ENCODE measurements at places on chromosomes 1 and 21.

- peak; percentile 74 for DNase-seq
Measured at GRCh38 chr1:207885129-207886032, 25.5 kb downstream of the CD34 start.

GRCh38 chr1:222777977-222778376, 36.9 kb upstream of the DISP1 start:
- no peak for DNase-seq

DNA sequence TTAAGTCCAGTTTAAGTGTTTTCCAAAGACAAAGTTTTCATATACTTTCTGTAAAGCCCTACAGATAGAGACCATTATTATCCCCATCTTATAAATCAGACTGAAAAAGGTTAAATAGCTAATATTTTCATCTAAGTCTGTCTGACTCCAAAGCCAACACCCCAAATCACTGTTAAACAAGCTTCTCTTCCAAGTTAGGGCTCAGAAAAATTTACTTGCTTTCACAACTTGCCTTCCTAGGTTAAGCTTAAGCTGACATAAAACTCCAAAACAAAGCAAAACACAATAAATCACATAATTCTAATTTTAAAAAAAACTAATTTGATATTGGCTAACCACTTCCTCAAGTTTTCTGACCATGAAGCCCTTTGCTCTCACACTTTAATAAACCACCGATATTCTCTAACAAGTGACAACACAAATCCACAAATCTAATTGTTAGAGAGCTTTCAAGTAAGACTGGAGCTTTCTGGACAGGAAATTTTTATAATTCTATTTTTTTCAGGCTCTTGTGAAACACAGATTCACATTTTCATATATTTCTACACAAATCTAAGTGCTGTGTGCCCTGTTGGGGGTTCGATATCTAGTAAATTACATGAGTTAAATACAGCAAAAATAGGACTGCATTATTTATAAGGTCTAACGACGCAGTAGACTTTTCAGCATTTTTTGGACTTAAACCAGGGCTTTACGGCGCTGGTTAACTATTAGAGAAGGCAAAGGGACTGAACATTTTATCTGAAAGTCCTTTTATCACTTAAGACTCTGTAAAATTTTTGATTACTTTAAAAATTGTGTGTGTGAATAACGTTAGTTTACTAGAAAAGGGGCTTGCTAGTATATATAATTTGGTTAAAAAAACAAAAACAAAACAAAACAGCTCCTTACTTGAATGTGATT, 2.1 kb downstream of the GNG12 start:
- no peak for DNase-seq

- DNase-seq, result no peak
Measured at GRCh38 chr1:65146908-65147423, 1.0 kb upstream of the AK4 start.

DNA sequence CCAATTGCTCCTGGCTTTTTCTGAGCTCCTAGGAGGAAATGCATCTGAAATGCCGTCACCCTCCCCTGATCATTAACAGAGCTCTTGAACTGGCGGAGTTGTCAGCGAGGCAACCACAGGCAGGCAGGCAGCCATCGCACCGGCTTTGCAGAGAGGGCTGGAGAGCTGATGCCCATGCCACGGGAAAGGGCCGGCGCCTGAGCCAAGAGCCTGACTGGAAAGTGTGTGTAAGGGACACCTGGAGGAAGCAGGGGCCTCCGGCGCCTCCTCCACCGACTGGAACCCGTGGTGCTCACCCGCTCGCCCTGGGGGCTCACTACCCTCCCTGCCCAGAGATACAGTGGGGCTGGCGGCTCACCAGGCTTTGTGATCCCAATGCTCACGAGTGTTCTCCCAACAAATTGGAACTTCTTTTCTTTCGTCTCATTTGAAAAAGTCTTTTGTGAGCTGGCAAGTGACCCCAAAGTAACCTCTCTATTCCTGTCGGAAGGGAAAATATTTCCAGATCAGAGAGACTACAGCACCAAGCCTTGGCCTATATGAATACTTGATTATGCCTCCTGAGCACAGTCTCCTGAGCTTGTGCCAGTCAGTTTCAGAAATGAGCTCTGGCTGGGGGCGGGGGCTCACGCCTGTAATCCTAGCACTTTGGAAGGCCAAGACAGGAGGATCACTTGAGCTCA, 97.7 kb upstream of the SLC25A33 start:
- no peak for DNase-seq

- no peak for DNase-seq
Measured at GRCh38 chr1:12191242-12192032, 24.6 kb downstream of the TNFRSF1B start.

GRCh38 chr1:79124756-79125155, 118.2 kb upstream of the ADGRL4 start:
- no peak for DNase-seq

DNA sequence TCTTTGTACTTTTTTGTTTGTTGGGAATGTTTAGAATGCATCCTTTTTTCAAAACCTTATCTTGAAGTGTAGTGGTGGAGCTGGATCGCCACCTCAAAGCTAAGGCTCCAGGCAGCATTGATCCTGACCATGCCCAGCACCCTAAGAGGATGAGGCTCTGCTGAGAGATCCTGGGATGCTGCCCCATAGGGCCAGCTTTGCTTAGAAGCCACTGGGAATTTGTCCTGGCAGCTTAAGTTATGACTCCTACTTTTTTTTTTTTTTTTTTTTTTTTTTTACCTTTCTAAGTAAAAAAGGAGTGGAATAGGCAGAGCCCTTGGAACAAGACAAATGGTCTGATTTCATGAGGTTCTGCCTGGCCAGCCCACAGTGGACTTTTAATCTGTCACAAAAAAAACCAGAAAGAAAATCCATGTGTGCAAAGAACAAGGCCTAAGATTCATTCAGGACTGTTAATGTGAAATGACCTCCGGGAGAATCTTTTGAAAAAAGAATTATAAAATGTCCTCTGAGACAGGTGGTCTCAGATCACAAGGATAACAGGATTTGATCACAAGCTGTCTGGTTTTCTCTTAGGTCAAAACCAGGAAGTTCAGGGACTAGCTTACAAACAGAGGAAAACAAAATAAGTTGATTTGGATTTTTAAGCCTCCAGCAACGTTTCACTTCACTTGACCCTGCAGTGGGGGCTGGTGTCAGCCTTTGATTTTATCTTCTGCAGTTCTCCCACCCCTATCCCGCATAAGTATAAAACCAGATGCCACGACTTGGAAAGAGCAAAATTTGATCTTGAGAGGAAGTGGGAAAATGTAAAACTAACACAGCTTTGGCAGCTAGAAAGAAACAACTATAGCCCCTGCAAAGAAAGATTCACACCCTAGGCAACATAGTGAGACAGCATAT, 25.9 kb upstream of the RAP1A start:
- DNase-seq, result no peak

DNA sequence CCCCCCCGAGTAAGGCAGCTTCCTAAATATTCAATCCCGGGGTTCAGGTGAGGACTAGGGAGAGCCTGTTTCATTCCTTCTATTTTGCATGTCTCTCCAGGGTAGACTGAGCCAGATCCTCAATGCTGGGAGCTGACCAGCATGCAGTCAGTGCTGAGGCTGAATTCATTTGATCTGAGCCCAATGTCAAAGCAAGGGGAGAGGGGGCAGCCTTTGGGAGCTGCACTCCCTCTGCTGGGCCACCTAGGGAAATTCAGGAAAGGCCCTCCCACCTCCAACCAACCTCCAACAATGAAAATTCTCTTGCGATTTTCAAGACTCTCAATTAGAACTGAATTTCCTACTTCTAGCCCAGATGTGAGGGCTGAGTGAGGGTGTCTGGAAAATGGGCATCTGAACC, 371.2 kb downstream of the NPHP4 start:
- DNase-seq, result no peak

- no peak for DNase-seq
Measured at GRCh38 chr1:164922585-164922984, 363.6 kb downstream of the PBX1 start.

DNA sequence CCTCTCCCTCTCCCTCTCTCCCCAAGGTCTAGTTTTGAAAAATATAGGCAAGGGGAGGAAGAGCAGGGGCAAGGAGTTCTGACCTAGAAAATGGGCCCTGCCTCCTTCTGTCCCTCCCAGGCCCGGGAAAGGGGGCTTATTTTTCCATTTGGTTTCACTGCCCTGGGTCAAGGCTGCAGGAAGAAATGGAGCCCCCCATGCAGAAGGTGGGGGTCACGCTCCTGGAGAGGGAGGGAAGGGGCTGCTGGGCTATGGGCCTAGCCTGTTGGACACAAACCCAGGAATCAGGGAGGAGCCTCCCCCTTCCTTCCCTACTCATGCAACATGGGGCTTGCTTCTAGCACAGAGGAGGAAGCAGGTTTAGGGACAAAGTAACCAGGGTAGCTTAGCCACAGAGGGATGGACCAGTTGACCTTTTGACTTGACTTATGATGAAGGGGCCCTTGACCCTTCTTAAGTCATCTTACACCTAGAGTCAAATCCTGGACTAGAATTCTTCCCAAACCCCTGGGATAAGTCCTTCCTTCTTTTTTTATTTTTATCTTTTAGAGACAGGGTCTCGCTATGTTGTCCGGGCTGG, 70.4 kb upstream of the SSBP3 start:
- no peak for DNase-seq

DNA sequence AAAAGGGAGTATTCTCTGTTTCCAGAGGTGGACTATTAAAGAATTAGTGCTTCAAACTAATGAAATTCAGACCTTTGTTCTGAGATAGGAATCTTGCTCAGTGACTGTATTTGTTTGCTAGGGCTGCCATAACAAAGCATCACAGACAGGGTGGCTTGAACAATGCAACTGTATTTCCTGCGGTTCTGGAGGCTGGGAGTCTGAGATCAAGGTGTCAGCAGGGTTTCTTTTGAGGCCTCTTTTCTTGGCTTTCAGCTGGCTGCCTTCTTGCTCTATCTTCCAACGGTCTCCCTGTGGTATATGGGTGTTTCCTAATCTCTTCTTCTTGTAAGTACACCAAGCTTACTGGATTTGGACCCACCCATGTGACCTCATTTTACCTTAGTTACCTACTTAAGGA, 264.6 kb upstream of the PROX1 start:
- no peak for DNase-seq

- no peak for DNase-seq
Measured at GRCh38 chr21:46110499-46111192, 12.7 kb downstream of the COL6A2 start.

DNA sequence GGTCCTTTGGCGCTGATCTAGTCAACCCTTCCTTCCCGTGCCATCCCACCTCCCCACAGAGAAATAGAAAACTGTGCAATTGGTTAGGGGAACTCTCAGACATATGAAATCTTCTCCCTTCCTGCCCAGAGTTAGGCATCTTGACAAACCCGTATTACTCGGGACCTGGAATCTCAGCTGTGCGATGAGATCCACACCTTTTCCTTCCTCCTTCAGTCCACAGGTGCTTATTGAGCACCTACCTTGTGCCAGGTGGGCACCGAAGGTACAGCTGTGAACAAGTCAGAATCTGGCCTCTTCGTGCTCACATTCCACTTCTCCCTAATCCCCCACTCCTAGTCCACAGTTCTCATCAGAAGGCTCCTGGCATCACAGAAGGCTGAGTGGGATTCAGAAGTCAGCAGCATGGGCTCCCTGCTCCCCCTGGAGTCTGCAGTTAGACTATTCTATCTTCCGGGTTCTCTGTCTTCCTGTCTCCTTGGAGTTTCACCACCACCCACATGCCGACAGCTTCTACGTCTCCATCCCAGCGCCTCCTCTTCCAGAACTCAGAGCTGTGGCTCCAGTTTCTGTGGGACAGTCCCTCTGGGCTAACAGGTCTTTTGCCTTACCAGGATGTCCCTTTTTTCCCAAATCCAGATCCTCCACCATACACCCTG, 23.0 kb downstream of the KNCN start:
- DNase-seq, result no peak

- no peak for DNase-seq
Measured at GRCh38 chr1:7322283-7322785, 448.8 kb upstream of the VAMP3 start.

- DNase-seq, result no peak
Measured at GRCh38 chr1:14522926-14523241, 75.6 kb upstream of the KAZN start.

DNA sequence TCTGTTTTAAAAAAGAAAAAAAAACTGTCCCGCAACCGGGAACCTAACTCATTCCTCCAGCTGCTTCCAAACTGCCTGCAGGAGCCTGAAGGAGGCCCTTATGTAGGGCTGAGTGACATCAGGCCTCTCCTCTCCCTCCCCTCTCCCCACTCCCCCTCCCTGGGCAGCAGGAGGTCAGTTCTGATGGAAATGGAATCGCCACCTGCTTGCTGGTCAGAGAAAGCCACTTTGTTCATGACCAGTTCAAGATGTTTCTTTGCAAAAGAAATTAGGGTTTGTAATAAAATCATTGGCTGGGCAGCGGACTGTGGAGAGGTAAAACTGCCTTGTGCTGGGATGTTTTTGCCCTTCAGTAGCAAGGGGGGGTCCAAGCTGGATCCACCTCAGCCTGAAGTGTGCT, at the start of gene MAP1LC3C:
MAP1LC3C (minus strand) TSS at position 73 of the 400 bp plus-strand sequence. CDS start 90 bp downstream, outside the sequence.
- no peak for DNase-seq

DNA sequence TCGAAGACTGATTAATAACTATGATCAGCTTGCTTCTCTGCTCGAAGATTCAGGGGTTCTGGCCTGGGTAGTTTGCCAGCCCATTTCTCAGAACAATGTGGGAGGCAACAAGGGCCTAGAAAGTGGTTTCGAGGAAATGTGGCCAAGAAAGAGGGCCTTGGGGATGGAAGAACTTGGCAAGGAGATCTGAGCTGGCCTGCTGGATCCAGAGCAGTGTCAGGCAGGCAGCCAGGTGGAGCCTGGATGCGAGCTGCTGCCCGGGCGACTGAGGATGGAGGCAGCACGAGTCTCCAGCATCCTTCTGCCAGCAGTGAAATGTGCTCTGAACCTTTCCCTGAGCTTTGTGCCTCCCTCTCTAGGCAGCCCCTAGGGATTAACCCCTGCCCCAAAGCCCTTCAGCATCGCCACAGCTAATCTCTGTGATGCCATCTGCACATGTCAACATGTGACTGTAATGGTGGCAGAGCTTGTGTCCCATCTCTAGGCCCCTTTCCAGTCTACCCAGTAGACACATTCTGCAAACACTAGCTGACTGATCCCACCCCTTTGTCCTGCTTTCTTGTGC, 61.0 kb upstream of the NEK2 start:
- no peak for DNase-seq

DNA sequence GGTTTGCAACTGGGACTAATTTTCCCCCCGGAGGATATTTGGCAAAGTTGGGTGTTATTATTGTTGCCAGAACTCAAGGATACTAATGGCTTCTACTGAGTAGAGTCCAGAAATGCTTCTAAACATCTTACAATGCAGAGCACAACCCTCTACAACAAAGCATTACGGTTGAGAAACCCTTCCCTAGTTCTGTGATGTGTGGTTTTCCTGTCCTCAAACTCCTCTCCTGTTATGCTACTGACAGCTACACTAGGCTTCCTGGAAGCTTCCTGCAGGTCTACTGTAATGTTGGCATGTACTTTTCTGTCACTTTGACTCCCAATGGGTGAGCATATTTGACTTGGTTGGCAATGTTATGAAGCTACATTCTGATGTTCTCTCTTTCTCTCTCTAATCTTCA, 1656.9 kb downstream of the MRPL39 start:
- DNase-seq, result no peak

DNA sequence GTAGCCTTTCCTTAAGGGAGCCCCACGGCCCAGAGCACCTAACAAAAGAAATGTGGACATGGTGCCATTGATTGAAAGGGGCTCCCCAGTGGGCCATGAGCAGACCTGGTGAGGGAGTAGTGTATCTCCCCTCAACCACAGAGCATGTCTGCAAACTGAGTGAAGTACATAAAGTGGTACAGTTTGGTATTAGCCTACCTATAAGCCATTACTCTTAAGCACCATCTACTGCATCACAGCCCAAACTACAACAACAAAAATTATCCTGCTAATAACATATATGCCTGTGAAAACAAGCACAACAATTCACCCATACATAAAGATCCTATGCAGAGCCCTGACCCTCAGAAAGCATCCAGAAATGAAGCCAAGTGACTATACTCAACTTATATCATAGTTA, 407.8 kb downstream of the PTPRC start:
- no peak for DNase-seq
